ENCODE measurements at places on chromosomes 11 and 22.

DNA sequence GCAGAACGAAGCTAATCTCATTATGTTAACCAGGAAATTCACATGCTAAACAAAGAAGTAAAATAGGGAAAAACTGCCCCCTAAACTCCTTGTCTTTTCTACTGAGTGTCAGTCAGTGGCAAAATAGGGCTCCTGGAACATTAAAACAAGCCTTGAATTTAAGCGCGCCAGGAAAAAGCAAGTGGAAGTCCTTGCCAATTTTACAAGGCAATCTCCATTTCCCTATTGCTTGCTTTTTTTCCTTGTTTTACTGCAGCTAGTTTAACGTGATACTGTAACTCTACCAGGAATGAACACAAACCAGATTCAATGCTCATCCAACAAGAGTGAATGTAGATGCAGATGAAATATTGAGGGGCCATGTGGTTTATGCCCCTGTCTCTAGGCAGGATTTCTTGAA, 28.1 kb upstream of the KIRREL3 start:
- DNase-seq = no peak

DNA sequence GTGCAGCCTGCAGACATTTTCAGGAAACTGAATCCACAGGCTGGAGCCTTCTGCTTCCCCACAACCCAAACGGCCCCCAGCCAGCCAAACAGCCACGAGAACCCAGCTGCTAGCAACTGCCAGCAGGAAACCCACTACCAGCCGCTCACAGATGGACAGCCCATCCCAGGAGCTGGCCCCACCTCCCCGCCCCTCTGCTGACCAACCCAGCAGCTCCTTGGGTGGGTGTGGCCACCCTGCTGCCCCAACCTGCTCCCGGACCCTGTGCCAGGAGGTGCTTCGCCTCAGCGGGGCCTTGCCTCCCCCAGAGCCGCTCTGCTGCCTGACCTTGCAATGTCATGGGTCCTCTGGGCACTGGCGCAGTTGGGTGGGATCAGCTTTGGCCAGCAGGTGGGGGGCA, 8.2 kb upstream of the CCDC188 start:
- peak; percentile 76 for DNase-seq

DNA sequence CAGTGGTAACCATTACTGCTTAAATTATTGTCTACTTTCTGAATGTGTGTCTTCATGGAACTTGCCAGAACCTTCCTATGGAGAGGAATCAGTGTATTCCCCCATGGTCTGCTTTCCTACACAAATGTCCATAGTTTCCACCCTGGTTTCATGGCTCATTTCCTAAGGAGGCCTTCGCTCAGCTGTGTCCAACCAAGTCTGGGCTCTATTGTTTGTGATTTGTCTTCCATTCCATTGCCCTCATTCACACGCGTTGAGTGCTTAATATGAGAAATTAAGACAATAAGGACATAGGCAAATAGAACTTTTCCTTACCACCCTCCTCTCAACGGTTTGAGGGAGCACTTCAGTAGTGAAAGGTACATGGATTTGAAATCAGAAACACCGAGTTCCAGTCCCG, 510.6 kb downstream of the NTM start:
- DNase-seq = no peak

DNA sequence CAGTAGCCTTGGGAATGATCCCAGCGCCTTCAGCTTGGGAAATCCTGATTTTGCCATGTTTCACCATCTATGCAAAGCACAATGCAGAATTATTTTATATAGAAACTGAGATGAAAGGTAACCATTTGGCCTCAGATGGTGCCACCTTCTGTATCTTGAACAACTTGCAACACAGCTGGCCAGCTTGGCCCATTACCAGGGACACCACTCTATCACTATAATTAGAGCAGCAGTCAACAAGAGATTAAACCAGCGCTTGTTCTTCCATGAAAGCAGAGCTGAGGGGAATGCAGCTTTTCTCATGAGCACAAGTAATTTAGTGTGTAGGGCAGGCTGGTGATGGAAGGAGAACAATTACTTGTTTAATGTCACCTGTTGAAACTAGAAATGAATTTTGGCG, 6.7 kb upstream of the ZDHHC13 start:
- no peak for DNase-seq

DNA sequence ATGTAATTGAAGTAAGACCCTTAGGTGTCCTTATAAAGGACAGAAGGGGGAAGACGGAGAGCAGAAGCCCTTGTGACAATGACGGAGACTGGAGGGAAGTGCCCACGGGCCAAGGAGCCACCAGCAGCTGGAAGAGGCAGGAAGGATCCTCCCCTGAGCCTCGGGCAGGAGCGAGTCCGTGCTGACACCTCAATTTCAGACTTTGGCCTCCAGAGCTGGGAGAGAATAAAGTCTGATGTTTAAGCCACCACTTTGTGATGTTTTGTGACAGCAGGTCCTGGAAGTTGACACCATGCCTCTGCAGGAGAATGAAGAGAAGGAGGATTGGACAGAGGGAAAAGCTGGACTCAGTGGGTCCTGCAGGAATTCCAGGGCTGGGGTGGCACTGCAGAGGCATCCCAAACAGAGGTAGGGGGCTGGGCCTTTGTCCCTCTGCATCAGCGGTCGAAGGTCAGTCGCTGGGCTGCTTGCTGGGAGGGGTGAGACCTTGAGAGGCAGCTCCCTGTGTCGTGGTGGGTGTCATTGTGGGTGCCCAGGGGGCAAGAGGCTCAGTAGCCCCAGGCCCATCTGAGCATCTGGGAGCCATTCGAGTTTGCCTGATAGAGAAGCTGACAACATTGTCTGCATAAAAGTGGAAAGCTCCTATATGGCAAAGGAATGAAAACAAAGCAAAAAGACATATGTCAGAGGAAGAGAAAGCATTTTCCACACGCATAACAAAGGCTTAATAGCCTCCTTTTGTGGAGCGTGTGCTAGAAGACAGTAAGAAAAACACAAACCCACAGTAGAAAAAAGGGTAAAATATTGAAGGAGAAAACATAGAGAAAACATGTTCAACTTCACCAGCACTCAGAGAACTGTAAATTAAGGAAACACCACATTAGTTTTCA, 68.8 kb downstream of the RTL6 start:
- peak; percentile 17 for DNase-seq

DNA sequence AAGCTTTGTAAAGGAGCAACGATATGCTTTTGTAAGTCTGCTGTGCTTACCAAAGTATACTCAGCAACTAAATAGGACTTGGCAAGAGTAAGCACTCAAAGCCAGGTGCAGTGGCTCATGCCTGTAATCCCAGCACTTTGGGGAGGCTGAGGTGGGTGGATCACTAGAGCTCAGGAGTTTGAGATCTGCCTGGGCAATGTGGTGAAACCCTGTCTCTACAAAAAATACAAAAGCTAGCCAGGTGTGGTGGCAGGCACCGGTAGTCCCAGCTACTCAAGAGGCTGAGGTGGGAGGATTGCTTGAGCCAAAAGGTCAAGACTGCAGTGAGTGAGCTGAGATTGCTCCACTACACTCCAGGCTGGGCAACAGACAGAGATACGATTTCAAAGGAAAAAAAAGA, 67.5 kb downstream of the PAK1 start:
- no peak for DNase-seq

DNA sequence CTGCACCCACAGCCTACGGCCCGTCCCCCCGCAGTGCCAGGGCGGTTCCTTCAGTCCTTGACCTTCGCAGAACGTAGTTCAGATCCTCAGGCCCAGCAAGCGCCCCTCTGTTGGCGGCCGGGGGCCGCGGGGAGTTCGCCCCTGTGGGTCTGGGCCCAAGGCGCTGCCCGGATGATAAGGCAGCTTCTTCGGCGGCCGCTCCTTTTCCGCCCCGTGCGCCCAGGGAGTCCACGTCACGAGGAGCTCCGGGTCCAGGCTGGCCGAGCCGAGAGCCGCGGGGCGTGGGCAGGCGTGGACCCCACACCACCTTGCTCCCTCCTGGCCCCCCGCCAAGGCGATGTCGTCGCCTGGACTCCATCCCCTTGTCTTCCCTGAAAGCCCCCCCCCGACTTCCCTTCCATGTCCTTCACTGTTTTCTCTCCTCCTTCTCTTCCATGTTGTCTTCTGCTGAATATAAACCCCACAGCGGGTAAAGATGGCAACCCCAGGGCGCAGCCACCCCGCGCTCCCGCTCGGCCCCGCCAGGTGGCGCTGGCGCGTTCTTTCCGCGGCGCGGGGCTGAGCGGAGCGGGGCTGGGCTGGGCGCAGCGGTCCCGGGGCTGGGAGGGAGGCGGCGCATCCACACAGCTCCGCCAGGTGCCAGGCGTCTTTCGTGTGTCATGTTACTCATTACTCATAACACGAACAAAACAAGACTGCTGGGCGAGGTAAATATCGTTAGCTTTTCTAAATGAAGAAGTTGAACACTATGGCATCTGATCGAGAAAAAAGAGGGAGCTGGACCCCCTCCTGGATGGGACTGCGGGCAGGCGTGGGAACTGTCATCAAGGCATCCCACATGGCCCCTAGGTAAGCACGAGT, 321.0 kb downstream of the NTM start:
- peak; percentile 74 for DNase-seq

GRCh38 chr11:80503990-80504389, 1063.2 kb upstream of the TENM4 start:
- DNase-seq = no peak

DNA sequence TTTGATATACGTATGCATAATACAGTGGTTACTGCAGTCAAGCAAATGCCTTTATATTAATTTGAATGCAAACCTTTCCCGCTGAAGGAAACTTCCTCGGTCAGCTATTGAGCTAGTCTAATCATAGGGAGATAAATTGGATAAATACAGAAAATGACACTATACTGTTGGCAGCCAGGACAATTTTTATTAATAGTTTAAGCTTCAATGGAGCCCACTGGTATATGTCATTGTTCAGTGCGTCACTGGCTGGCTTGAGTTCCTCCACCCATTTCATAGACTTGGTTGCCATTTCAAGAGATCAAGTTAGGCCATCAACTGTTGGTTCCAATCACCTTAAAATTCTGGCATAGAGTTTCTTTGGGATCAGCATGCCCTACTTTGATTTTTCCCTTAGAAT, 32.5 kb upstream of the DNAJB7 start:
- DNase-seq = no peak

DNA sequence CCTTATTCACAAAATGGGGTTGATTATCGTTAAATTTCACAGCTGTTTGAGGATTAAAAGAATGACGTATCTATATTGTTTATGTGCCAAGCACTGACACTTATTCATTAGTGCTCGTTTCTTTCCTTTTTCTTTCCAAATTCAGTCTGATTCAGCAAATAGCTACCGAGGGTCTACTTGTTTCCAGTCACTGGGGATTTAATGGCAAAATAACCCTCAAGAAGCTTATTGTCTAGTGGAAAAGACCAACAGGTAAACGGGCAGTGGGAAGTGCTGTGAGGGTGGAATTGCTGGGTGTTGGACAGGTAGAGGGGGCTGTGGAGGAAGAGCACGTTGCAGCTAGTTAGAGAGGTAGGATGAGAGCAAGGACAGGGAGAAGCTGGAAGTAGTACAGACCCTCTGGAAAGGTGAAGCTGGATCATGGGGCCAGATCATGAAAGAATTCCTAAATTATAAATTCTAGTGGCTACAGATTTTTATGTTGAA, 48.3 kb upstream of the BIRC3 start:
- DNase-seq = no peak

DNA sequence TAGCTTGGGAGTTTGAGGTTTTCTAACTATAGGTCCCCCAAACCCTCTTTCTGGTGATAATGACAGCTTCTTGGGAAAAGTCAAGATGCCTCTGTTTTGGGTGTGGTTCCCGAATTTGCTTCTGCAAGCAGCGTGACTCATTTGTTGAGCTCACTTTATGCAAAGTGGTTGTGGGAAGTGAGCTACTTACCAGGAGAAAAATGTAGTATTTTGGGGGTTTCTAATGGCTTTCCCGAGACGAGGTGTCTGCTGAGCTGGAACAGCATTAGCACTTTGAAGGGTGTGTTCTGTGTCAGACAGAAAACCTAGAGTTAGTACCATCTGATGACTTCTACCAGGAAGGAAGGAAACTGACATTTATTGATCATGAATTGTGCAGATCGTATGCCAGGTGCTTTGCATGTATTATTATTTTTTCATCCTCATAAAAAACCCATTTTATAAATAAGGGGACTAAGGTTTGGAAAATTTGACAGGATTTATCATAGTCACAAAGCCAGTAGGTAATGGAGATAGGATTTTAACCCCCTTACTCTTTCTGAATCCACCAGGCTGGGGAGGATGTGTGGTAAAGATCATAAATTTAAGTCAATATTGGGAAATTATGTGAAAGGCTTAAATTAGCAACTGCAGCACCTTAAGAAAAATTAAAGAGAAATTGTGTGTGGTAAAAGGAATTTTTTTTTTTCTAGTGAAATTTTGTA, 108.8 kb upstream of the CD44 start:
- DNase-seq = no peak

DNA sequence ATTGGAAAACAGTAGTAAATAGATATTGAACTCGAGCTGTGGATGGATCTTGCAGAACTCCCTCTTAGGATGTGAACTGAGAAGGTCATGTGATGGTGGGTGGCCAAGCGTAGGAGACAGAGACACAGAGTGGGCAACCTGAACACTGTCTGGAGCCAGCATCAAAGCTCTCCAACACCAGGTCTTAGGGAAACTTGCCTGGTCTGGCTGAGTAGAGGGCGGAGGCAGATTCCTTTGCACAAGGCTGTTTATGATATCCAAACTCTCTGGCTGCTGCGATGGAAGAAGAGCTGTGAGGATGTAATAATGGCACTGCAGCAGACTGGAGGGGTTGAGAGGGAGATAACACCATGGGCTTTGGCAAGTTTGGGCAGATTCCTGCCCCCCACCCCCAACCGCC, 10.1 kb downstream of the NAV2 start:
- DNase-seq = no peak

- no peak for DNase-seq
Observed at GRCh38 chr11:35145271-35145670, 6.3 kb downstream of the CD44 start.

GRCh38 chr11:130601764-130602460, 153.5 kb downstream of the ADAMTS15 start:
- no peak for DNase-seq

- peak; percentile 84 for DNase-seq
Observed at GRCh38 chr11:9568854-9569587, 4.4 kb upstream of the WEE1 start.

DNA sequence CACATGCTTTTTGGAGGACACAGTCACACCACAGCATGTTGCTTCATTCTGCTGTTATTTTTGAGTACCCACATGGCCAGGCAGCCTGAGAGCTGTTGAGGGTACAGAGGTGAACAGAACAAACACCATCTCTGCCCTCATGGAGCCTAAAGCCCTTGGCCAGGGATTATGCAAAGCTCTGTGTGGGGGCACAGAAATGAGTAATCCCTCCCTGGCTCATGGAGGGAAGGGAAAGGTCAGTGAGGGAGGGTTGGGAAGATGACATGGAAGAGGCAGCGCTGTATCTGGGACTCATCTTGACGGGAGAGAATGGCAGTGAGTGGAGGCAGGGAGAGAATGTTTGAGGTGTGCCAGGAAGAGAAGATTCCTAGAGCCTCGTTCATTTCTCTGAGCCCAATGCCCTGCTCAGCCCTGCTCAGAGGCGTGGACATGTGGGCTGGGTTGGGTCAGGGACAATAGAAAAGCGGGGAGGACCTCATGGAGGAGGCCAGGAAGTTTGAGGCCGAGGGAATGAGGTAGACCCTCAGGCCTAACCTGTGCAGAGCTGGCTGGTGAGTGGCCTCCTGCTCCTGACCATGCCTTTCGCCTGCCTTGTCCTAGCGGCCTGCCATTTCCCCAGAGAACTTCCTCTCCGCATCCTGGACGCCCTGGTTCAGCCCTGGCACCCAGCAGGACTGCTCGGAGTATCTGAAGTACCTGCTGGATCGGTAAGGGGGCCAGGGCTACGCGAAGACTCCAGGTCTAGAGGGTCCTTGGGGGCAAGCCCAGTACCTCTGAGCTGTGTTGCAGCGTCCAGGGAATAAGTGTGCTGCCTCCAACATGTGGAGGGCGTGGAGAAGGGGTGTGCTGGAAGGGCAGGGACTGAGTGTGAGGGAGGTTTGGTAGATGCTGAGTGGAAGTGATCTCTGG, 19.8 kb downstream of the USP35 start:
- DNase-seq = no peak

Data from eye (tissue), 1 donor.